ENCODE measurements at places on chromosomes 11 and 22. TPM values are rescaled to one million over a fixed set of nuclear protein-coding genes. Genes with fewer than 3 reads are reported as not detected.

The ART1 gene
- polyA plus RNA-seq: not detected

DNA sequence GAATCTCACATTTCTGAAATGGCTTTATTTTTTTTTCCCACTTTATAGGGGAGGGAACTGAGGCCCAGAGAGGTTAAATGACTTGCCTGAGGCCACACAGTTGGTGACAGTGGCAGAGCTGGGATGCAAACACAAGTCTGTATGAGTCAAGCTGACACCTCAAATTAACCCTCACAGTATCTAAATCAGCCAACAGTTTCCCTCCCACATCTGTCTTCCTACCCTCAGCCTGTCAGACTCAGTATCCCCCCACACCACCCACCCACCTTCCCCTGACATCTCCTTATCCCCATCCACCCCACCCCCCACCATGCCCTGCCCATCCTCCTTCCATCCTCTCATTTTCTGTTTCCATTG, 95.2 kb downstream of the TP53I11 start:
- DNase-seq: no peak

DNA sequence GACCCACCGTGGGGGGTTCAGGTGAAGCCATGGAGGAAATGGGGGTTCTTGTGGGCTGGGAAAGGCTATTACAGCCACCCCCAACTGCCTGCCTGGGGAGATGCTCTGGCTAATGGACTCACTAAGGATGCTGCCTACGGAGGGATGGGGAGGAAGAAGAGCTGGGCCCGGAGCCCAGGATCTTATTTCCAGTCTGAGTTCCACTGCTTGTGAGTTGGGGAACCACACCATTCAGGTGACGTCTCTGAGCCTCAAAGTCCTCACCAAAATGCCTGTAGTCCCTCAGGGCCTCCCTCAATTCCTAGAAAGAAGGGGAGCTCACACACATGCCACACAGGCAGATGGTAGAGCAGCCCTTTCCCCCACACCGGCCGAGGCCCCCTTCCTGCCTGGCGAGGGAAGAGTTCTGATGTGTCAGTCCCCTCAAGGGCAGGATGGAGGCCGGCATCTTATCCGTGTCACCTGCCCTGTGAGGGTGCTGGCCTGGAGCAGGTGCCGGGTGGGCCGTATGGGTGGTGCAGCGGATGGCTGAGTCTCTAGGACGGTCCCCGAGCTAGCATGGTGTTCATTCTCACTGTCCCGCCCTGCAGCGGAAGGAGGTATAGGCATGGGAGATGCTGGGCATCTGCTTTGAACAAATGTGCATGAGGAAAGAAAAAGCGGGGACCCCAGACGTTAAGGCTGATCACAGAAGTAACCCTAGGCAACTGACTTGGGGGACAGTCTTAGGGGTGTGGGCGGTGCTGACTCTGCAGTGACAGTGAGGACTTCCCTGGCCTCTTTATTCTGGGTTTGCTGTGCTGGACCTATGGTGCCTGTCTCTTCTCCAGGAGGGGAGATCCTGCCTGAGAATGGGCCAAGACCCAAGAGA, 15.7 kb downstream of the MRGPRF start:
- peak; percentile 7 for DNase-seq

- DNase-seq: no peak
These were observed 36.9 kb upstream of the TMEM123 start for GRCh38 chr11:102489186-102490145.

The MTMR2 gene
- 7.0 TPM for polyA plus RNA-seq

The SEPTIN5 gene
- 53.4 TPM for polyA plus RNA-seq

The BLID gene
- not detected for polyA plus RNA-seq

GRCh38 chr11:35049859-35050531, 89.0 kb upstream of the CD44 start:
- no peak for DNase-seq

- DNase-seq: no peak
These were observed 27.3 kb downstream of the FAM118A start for GRCh38 chr22:45336971-45337431.

DNA sequence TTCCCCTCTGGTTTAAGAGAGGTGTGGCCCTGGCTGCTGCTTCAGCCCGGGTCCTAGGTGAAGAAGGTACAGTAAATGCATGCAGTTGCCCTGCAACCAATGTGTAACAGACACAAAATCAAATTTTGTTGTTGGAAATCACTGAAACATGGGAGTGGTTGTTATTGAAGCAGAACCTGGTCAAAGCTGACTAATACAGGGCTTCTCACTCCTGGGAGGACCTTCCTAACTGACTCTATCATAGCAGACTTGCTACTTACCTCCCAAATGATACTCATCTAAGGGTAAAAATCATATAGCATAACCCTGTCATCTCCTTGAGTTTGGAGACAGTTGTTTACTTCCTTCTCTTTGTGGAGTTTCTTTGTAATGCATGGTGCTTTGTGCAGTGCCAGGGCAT, 52.6 kb downstream of the SLC1A2 start:
- DNase-seq: no peak

DNA sequence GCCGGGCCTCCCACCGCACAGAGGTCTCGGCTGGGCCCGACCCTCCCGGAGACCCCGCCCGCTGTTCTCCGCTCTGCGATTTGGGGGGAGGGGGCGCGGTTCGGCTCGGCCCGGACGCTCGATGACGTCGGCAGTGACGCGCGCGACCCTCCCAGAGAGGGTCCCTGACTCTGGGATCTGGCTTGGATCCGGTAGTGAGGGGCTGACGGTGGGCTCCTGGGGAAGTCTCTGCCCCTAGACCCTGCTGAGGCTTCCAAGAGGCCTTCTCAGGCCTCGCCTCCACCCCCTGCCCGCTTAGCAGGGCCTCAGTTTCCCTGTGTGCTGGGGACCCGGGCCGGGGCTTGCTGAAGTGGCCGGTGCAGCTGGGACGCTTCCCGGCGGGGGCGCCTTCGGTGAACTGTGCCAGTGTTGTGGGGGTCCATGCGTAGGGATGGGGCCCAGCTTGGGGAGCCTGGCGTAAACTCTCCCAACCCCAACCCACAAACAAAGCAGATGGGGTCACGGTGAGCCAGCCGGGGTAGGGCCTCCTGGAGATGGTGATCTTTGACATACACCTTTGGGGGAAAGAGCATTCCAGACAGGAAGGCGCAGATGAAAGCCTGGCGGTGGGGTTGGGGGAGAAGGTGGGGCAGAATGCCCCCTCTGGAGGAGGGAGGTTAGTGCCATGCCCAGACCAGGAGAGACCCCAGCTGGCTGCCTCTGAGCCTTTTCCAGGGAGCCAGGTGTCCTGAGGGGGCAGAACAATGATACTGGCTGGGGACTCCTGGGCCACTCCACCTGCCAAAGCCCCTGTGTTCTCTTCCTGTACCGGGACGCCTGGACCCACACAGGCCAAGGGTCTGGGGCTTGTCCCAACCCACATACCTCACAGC, 1.0 kb downstream of the B4GALNT4 start:
- no peak for DNase-seq

The OR52R1 gene
- polyA plus RNA-seq: not detected

DNA sequence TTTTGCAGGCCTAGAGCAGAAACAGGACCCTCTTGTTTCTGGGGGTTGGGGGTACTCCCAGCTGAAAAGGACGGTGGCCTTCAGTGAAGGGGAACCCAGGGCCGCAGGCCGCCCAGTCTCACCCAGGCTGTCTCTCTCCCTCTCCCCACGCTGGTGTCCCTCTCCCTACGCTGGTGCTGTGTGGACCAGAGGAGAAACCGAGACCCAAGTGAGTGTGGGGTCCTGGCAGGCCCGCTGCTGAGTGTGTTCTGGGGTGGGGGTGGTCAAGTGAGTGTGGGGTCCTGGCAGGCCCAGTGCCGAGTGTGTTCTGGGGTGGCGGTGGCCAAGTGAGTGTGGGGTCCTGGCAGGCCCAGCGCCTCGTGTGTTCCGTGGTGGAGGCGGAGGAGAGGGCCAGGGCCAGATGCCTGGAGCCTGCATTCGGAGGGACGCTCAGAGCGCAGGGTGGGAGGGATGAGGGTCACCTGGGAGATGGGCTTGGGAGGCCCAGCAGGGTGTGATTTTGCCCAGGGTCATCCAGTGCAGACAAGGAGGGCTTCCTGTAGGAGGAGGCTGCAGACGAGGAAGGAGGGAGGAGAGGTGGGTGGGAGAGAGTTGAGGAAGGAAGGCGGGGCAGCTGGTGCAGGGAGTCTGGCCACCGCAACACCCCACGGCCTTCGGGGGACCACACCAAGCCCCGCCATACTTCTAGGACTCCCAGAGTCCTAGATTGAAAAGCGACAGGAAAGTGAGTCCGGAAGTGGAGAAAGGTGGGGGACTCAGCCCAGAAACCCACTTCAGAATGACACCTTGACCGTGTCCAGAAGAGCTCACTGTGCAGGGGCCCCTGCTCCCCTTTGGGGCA, 10.3 kb downstream of the TNNT3 start:
- no peak for DNase-seq

- no peak for DNase-seq
These were observed 46.6 kb downstream of the BMAL1 start for GRCh38 chr11:13324141-13324540.

GRCh38 chr11:6746626-6747025, 25.1 kb downstream of the OR2AG2 start:
- DNase-seq: no peak

The MUC2 gene
- 0.05 TPM for polyA plus RNA-seq

- no peak for DNase-seq
These were observed 15.7 kb downstream of the DMC1 start for GRCh38 chr22:38554281-38554680.

- DNase-seq: no peak
These were observed 1.4 kb downstream of the MFNG start for GRCh38 chr22:37484480-37485394.

GRCh38 chr11:95816037-95816436, 25.7 kb downstream of the CEP57 start:
- no peak for DNase-seq

DNA sequence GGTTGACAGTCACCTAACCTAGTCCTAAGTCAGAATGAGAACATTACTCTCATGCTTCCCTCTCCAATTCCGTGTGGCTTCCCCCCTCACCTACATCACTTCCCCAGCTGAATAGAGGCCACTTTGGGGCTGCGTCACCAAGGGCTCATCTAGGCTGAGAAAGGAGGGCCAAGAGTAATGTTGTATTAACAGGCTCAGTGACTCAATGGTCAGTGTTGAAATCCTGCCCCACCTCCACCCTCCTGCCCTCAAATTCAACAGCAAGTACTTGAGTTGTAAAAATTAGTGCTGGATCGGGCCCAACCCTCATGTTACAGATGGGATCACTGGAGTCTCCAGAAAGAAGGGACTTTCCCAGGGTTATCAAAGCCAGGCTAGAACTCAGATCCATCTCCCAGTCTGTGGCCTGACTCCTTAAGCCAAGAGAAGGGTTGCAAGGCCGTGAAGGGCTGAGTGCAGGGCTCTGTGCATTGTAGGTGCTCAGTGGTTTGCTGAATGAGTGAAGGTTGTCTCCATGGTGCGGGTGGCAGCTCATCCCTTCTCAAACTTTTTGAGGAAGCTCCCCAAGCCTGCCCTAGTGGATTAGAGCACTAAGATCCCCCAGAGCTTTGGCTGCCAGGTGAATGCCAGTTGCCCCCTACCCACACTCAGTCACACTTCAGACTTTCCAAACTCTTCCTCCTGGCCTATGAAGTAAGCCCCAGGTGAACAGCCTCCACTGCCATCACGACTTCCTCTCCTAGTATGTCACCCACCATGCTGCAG, 3.2 kb downstream of the DGAT2 start:
- DNase-seq: peak; percentile 29

GRCh38 chr22:35781898-35782297, 64.2 kb downstream of the APOL5 start:
- no peak for DNase-seq

The TRIM34 gene
- 3.2 TPM for polyA plus RNA-seq

GRCh38 chr11:73520353-73521061, 77.4 kb downstream of the FAM168A start:
- DNase-seq: no peak

- DNase-seq: no peak
These were observed 319.3 kb upstream of the B3GAT1 start for GRCh38 chr11:134731213-134731961.

DNA sequence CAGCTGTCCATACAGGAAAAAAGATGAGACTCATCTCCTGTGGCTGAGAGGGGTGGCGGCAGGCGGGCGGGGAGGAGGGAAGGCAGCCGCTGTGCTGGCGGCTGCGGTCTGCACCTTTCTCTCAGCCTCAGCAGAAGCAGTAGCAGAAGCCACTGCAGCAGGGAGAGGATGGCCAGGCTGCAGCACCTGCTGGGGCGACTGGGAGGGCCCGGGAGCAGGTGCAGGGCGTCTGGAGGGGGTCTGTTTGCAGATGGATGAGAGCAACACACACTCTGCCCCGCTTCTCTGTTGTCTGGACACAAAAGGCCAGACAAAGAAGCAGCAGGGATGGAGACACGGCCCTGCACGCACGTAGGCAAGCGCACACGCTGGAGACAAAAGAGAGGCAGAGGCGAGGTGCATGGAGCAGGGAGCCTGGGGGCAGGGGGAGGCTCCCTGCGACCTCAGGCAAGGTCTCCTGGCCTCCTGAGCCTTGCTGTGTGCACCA, 9.3 kb upstream of the MIAT start:
- no peak for DNase-seq

DNA sequence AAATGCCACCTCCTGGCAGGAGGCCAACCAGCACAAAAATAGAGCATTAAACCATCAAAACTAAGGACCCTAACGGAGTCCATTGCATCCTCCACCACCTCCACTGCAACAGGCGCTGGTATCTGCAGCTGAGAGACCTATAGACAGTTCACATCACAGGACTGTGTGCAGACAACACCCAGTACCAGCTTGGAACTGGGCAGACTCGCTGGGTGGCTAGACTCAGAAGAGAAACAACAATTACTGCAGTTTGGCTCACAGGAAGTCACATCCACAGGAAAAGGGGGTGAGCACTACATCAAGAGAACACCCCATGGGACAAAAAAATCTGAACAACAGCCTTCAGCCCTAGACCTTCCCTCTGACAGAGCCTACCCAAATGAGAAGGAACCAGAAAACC, 11.6 kb upstream of the TMEM45B start:
- no peak for DNase-seq

The PDE2A gene
- 12.8 TPM for polyA plus RNA-seq

The APLNR gene
- 1.2 TPM for polyA plus RNA-seq

DNA sequence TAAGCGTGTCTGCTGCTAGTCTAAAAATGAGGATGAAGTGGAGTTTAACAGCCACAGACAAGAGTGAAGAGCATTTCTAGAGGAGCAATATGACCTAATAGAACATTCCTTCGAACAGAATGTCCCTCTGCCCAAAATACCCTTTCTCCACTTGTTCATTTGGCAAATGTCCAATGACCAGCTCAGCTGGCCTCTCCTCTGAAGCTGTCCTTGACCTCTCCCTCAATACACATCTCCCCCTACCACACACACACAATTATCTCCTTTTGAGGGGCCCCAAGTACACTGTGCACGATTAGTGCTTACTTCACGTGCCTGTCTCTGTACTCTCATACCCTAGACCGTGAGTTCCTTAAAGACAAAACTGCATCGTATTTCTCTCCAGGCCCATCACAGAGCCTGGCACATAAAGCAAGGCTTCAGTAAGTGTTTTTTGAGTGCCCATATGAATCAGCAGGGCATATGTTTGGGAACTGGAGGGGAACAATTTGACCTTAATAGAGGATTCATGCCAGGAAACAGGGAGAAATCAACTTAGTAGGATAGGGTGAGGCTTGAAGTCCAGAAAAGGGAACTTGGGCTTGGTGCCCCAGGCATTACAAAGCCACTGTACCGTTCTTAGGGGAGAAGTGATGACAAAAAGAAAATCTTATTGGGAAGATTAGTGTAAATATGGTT, 18.1 kb upstream of the NCAM1 start:
- DNase-seq: no peak
